Testis (tissue), 5 donors: ENCODE measurements at places on chromosomes 2 and 18. TPM values are rescaled to one million over a fixed set of nuclear protein-coding genes. Genes with fewer than 3 reads are reported as not detected.

DNA sequence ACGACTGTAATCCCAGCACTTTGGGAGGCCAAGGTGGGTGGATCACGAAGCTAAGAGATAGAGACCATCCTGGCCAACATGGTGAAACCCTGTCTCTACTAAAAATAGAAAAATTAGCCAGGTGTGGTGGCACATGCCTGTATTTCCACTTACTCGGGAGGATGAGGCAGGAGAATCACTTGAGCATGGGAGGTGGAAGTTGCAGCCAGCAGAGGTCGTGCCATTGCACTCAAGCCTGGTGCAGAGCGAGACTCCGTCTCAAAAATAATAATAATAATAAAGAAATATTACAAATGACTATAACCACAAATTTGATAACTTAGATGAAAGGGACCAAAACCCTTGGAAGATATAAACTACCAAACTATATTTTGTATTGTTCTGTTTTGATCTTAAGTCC lies 226.3 kb upstream of the GULP1 start:
- no peak for DNase-seq
- no peaks in the 10 kb centered on the region for H3K4me1 ChIP-seq
- no peak overlapping the region for H3K27ac ChIP-seq
- H3K36me3 ChIP-seq = no peaks in the 10 kb centered on the region
- no peak overlapping the region for H3K4me3 ChIP-seq
- H3K27me3 ChIP-seq = no peaks in the 10 kb centered on the region

- no peak overlapping the region for H3K27ac ChIP-seq
- H3K4me1 ChIP-seq = no peaks in the 10 kb centered on the region
- no peaks in the 10 kb centered on the region for H3K27me3 ChIP-seq
- no peak for DNase-seq
Observed at GRCh38 chr2:203708846-203709396, 2.5 kb downstream of the CD28 start.

DNA sequence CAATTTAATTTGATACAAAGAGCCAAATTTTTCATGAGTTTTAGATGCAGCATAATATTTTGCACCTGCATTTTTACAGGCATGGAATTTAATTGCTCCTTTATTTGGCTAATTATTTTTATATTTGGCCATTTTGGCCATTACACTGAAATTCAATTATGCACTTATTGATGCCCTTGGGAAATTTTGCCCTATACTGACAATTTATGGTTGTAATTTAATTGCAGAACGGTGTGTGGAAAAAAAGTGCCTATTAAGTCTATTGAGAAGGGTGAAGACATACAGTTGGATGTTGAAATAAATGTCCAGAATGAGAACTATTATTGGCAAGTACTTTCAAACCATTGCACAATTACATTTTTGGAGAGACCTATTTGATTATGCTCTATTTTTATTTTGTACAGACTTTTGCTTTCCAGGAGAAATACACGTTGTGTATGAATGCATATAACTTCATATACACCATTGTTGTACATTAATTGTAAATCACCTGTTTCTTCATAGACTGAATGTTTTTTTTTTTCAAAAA lies 1319.3 kb upstream of the CDH2 start:
- no peak overlapping the region for H3K27ac ChIP-seq
- no peaks in the 10 kb centered on the region for H3K4me1 ChIP-seq
- H3K27me3 ChIP-seq = no peaks in the 10 kb centered on the region
- no peaks in the 10 kb centered on the region for H3K36me3 ChIP-seq
- DNase-seq = no peak
- H3K4me3 ChIP-seq = no peak overlapping the region

GRCh38 chr2:181632733-181633401 lies 24.0 kb downstream of the CERKL start:
- no peaks in the 10 kb centered on the region for H3K36me3 ChIP-seq
- no peaks in the 10 kb centered on the region for H3K4me1 ChIP-seq
- H3K27ac ChIP-seq = no peak overlapping the region
- no peak for DNase-seq
- H3K27me3 ChIP-seq = no peaks in the 10 kb centered on the region

DNA sequence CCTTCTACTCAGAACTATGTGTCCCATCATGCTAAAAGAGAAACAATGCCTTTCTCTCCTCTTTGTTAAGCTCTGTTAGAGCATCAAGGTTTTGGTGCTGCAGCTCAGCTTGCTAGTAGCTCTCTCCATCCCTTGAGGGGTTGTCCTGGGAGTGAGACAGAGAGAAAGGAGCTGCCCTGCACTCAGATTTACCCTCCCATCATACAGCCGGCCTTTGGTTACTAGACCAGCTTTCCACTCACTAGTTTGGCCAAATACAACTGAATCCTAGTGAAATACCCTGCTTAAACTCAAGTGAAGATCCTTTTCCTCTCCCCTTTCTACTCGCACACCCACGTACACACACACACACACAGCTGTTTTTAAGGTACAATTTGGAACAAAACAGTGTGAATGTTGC lies 2.3 kb upstream of the CHN1 start:
- no peak overlapping the region for H3K27ac ChIP-seq
- H3K4me1 ChIP-seq = no peaks in the 10 kb centered on the region
- H3K4me3 ChIP-seq = no peak overlapping the region

DNA sequence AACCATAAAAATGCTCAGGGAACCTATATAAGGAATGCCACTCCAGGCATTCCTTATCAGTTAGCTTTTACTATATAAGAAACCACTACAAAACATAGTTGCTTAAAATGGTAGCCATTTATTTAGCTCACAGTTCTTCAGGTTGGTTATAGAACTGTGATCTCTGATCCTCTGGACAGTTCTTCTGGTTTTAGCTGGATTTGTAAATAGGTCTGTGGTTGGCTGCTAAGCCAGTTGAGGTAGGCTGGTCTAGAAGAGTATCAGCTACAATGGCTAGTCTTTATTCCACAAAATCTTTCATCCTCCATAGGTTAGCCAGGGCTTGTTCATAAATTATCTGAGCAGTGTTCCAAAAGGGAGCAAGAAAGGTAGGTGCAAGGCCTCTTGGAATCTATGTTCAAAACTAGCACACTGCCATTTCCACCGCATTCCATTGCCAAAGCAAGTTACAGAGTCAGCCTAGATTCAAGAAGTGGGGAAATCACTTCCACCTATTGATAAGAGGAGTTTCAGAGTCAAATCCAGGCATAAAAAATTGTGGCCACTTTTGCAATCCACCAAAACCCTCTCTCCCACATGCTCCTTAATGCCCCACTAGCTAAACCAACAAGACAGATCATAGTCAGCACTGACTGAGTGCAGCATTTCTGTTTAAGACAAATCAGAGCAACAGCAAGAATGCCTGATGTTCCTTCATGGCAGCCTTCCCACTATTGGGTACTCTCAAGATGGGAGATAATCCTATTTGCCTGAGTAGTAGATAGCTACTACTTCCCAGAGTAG lies 146.4 kb downstream of the IRS1 start:
- no peak overlapping the region for H3K4me3 ChIP-seq
- peaks cover 10% of the 10 kb centered on the region for H3K4me1 ChIP-seq
- no peaks in the 10 kb centered on the region for H3K36me3 ChIP-seq
- H3K27ac ChIP-seq = no peak overlapping the region
- no peak for DNase-seq
- H3K27me3 ChIP-seq = no peaks in the 10 kb centered on the region

The BOLL gene
- 256 TPM for polyA plus RNA-seq

The GREB1 gene
- 29.8 TPM for polyA plus RNA-seq

The MOCOS gene
- polyA plus RNA-seq = 2.9 TPM

The ERLEC1 gene
- 86.3 TPM for polyA plus RNA-seq
